ENCODE measurements at places on chromosomes 1 and 21.

GRCh38 chr1:153679337-153680119 is 1.0 kb downstream of the NPR1 start:
- DNase-seq = peak; percentile 42

DNA sequence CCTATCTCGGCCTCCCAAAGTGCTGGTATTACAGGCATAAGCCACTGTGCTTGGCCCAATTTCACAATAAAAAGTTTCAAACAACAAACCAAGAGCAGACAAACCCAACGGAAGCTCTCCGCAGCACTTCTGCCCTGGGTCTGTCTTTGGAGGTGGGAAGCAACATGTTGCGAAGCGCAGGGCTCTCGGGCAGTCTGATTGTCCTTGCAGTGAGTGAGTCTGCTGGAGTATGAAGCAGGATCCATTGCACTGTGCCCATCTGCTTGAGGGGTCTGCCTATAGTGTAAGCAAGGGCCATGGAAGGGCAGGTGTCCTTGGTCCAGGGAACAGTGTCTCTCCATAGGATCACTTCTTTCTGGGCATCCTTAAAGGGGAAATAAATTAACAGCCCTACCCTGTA is 14.6 kb upstream of the PARP1 start:
- DNase-seq = no peak

GRCh38 chr1:8002329-8002910 is 23.7 kb downstream of the ERRFI1 start:
- DNase-seq = no peak

- DNase-seq = peak; percentile 12
These were observed 474.4 kb downstream of the FAM72C start for GRCh38 chr1:143497374-143497747.

- no peak for DNase-seq
These were observed 82.3 kb downstream of the ADSS2 start for GRCh38 chr1:244369256-244370057.

GRCh38 chr1:30519201-30519763 is 204.1 kb downstream of the MATN1 start:
- no peak for DNase-seq

DNA sequence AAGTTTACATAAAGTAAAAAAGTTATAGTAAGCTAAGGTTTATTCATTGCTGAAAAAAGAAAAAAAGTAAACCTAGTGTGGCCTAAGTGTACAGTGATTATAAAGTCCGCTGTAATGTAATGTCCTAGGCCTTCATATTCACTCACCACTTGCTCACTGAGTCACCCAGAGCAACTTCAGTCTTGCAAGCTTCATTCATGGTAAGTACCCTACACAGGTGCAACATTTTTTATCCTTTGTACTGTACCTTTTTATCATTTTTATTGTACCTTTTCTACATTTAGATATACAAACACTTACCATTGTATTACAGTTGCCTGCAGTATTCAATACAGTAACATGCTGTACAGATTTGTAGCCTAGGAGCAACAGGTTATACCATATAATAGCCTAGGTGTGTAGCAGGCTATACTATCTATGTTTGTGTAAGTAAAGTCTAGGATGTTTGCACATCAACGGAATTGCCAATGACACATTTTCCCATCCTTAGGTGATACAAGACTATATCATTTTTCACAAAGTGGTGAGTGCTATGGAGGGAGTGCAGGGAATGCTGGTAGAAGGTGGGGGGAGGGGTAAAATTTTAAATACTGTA is 58.0 kb upstream of the DMRTA2 start:
- no peak for DNase-seq

DNA sequence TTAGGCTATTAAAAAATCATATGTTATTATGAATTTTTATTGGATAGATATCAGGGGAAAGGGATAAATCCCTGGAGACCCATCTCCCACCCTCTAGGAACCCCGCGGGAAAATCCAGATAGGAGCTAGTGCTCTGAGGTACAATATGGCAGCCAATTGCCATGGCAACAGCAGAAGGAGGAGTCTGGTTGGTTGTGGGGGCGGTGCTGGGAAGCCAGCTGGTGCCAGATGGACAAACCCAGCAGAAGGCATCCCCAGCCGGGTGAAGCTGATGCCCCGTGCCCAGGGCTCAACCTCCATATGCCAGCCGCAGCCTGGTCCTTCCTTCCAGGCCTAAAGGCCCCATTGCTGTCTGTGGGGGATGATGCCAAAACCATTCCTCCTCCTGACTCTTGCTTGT is 38.3 kb downstream of the RHBG start:
- DNase-seq = no peak

DNA sequence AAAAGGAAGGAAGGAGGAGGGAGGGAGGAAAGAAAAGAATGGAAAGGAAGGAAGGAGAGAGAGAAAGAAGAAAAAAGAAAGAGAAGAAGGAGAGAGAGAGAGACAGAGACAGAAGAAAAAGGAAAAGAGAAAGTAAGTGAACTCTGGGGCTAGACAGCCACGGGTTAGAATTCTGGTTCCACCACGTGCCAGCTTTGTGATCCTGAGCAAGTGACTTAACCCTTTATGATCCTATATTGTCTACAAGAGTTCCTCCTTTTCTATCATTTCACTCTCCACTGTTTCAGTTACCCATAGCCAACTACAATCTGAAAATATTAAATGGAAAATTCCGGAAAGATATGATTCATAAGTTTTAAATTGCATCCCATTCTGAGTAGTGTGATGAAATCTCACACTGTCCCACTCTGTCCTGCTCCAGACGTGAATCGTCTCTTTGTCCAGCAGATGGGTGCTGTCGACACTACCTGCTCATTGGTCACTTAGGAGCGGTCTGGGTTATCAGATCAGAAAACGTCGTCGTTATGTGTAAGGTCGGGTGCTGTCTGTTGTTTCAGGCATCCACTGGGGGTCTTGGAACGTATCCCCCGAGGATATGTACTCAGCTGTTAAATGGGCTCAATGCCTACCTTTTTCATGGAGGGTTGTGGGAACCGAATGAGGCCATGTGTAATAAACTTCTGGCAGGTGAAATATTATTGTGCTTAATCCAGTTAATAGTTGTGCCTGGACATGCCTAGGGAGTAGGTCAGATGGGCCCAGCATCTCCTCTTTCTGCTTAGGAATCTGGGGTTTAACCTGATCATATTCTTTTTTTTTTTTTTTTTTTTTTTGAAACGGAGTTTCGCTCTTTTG is 19.1 kb downstream of the TMEM51 start:
- no peak for DNase-seq

DNA sequence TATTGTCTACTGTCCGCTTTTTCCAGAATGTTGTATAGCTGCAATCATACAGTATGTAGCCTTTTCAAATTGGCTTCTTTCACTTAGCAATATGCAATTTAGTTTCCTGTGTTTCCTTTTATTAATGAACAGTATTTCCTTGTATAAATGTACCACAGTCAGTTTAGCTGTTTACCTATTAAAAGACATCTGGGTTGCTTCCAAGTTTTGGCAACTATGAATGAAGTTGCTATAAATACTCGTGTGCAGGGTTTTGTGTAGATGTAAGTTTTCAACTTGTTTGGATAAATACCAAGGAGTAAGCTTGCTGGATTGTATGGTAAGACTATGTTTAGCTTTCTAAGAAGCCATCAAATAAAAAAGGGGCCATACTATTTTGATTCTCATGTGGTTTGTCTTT is 24.4 kb upstream of the KCNJ6 start:
- no peak for DNase-seq

- DNase-seq = no peak
These were observed 71.0 kb upstream of the CYP2J2 start for GRCh38 chr1:59997479-59998115.
